ENCODE measurements at places on chromosomes 12 and 14.

GRCh38 chr12:105616971-105617540 is 286.6 kb downstream of the C12orf75 start:
- no peak for DNase-seq

DNA sequence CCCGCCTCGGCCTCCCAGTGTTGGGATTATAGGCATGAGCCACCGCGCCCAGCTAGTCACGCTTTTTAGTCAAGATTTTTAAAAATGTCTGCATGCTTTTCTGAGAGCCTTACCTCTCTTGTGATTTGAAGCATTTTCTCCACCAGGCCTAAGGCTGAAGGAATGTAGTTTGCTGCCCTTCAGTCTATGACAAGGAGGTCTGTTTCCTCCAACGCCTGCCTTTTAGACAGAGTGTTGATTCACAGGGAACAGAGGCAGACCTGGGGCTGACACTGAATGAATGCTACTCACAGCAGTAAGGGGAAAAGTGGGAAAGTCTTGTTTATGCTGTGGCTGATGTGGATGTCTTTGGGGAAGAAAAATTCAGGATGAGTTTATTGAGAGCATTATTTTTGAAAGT is 27.2 kb upstream of the MDM2 start:
- no peak for DNase-seq

DNA sequence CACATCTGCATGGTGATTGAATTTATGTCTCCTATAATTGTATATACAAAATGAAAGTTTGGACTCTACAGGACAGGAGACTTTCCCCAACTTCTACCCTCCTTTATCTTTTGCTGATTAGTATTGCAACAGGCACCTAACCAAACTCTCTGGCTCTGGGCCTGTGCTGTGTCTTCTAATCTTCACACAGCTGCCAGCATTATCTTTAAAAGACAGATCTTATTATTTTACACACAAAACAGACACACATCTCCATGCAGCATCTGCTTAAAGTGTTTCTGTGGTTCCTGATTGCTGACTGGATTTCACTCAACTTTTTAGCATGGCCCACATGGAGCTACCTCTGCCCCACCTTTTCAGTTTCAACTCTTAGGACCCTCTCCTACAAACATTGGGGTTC is 154.9 kb upstream of the PELI2 start:
- no peak for DNase-seq

- no peak for DNase-seq
Measured at GRCh38 chr12:114809097-114809496, 125.1 kb upstream of the TBX3 start.

GRCh38 chr12:100512692-100513091 is 39.0 kb downstream of the NR1H4 start:
- DNase-seq = no peak

GRCh38 chr12:88628856-88629509 is 48.7 kb upstream of the KITLG start:
- no peak for DNase-seq

- DNase-seq = no peak
Measured at GRCh38 chr12:16844875-16845274, 238.9 kb upstream of the LMO3 start.

Measured in stimulated activated CD8-positive, alpha-beta memory T cell treated with anti-CD3 and anti-CD28 coated beads, Interleukin-15, amount 100 ng/mL, for 48 hours (primary cell).